Femur (tissue), 1 donor: ENCODE measurements at places on chromosomes 7 and 10.

GRCh38 chr7:4809091-4809591 is 33.7 kb downstream of the AP5Z1 start:
- DNase-seq, result peak; percentile 40

DNA sequence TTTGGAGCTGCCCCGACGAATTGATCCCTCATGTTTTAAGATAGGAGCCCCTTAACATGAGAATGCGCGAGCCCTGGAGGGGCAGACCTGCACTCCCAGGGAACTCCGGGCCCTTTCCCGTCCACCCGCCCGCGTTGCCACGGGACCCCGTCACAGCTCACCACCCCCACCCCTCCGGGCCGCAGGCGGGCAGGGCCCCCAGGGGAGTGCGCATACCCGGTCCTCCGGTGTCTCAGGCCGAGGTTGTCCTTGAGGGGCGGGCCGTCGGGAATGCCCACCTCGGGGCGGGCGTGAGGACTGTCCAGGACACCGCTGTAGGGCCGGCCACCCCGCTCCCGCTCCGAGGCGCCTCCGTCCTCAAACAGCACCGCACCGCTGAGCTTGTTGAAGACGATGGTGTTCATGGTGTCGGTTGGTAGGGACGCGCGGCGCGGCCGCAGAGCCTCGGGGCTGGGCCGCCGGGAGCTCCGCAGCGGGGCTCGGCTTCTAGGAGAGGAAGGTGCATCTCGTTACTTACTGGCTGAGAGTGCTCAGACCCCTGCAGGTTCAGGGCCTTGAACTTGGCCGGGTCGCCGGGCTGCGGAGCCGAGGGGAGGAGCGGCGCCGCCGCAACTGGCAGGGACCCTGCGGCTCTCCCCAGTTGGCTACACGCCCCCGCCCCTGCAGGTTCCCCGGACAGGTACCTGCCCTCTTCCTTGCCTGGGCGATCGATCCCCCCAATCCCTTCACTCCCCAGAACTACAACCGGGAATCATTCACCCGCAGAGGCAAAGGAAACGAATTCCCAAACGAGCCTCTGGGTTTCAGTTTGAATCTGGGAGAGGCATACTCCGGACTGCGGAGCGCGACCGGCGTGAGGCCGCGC is 2.4 kb downstream of the MKX start:
- DNase-seq, result peak; percentile 51

- no peak for DNase-seq
These were observed 8.4 kb upstream of the LRRC61 start for GRCh38 chr7:150314639-150315239.

DNA sequence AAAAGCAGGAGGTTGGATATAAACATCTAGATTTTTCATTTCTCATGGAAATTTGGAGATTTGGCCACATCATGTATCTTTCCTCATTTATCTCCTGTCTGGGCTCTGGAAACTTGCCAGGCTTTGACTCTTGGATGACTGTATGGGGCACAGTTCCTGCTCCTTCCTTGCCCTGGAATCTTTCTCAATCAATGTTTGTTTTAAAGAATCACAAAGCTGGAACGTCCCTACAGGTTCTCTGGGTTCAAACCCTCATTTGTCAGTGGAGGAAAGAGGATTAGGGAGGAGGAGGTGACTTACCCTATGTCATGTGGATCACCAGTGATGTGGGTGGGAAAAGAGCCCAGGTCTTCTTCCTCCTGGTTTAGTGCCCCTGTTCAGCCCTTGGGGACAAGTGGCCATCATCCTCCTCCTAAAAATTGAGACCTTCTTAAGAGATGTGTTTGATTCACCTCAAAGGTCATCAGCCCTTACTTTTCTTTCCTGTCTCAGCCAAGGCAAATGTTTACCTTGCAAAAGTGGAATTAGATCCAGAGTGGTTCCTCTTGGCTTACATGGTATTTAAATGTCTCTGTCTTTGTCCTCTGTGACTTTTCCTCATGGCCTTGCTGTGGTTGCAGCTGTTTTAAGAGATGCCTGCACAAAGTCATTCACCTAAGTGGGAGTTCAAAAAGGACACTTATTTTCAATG is 38.8 kb upstream of the PDZD8 start:
- DNase-seq, result no peak

DNA sequence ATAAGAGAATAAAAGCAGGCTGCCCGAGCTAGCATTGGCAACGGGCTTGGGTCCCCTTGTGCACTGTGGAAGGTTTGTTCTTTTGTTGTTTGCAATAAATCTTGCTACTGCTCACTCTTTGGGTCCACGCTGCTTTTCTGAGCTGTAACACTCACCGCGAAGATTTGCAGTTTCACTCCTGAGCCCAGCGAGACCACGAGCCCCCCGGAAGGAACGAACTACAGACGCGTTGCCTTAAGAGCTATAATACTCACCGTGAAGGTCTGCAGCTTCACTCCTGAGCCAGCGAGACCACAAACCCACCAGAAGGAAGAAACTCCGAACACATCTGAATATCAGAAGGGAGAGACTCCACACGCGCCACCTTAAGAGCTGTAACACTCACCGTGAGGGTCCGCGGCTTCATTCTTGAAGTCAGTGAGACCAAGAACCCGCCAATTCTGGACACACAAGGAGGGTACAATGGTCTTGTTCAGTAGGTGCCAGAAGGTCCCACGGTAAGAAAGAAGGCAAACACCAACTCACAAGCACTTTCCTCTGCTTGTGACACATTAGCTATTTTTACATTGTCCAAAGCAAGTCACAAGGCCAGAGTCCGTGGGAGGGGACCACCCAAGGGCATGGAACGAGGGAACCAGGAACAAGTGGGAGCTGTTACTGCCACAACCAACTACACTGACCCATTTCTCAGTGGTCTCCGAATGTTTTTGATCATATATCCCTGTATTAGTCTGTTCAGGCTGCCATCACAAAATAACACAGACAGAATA is 29.2 kb upstream of the CACUL1 start:
- no peak for DNase-seq

DNA sequence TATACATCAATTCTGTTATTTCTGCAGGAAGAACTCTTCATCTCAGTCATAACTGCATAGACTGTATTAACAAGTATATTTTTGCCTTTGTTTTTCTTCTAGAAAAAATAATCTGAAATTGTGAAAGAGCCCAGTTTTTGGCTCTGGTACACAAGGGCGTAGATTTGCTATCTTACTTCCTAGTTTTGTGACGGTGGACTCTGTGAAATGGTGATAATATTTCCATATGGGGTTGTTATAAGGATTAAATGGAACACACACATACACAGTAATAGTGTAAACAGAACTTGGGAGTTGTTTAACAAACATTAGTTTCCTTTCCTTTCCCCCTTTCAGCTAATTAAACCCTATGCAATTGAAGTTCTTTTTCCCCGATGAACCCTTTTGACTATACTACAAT is 108.7 kb downstream of the MKLN1 start:
- DNase-seq, result no peak

DNA sequence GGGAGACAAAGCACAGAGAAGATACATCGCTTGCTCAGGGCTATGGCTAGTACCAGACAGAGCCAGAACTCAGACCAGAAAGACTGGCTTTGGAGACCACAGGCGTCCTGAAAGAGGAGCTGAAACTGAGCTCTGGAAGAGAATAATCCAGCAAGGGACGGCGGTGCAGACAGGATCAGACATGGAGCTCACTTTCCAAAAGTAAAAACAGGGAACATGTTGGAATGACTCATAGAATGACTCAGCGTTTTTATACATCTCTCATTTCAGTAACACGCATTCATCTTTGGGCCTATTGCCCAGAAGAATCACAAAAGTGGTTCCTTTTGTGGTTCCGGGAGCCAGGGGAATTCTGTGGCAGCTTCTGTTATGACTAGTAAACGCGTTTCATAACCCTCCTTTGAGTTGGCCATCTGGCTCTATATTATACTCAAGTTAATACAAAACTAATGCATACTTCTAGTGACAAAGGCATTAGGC is 37.2 kb downstream of the PLEKHS1 start:
- no peak for DNase-seq

GRCh38 chr7:98877146-98877545 is 1.2 kb upstream of the TRRAP start:
- no peak for DNase-seq

DNA sequence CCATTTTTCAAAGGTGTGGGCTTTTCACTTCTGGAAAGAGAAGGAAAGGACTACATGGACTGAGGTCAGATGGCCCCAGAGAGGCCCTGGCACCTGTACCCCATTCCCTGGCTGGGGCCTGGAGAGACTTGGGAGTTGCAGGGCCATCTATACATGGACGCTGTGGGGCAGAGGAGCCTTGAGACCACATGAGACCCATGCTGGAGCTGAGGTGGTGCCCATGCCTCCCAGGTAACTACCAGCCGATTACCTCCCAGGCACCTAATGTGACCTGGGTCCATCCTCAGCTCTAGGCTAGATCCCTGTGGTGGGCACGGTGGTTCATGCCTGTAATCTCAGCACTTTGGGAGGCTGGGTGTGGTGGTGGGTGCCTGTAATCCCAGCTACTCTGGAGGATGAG is 81.3 kb downstream of the GPR26 start:
- DNase-seq, result no peak

GRCh38 chr10:36766940-36767339 is 358.5 kb upstream of the ANKRD30A start:
- no peak for DNase-seq

DNA sequence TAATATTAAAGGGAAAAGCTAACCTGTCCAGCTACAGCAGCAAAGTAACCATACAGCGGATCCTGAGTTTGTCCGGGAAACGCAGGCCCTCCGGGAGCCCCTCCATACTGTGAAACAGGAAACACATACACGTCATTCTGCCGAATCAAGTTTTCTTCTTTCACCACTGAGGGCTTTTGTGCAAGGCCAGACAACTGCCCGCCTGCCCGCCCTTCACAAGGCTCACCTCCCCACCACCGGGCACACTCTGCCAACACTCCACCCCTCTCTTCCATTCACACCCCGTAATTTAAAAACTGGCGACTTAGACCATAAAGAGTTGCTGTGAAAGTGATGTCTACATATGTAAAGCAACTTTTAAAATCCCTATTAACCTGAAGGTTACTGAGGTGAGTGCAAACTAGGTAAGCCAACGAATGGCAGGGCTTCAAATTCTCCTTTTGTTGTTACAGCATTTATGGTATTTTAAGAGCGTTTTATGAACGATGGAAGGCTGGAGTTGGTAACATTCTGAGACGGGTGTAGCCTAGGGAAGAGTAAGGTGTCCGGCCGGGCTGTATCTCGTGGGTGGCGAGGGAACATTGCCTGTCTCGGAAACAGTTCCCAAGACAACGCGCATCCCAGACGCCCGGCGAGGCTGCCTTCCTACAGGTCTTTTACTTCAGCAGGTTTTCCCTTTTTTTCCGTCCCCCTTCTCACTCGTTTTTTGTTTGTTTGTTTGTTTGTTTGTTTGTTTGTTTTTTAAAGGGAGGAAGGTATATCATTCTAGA is 817 bp downstream of the SRI start:
- DNase-seq, result peak; percentile 82

DNA sequence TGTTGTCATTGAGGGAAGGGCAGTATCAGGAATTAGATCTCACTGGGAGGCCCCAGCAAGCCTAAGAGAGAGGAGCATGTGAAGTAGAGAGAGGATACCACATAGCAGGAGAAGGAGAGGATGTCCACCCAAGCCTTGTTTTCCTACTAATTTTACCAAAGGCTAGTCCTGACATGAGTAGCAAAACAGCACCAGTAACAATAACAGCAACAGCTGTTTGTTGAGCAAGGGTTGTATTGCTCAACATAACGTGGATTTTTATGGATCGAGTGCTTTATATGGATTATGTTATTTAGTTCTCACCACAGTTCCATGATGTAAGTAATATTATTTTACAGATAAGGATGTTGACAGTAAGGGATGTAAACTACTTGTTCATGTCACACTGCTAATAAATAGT is 135.2 kb upstream of the DLX6 start:
- no peak for DNase-seq

GRCh38 chr7:123847868-123848267 is 2.9 kb downstream of the HYAL4 start:
- DNase-seq, result no peak

- no peak for DNase-seq
These were observed 23.5 kb upstream of the FAM180A start for GRCh38 chr7:135771961-135772638.

DNA sequence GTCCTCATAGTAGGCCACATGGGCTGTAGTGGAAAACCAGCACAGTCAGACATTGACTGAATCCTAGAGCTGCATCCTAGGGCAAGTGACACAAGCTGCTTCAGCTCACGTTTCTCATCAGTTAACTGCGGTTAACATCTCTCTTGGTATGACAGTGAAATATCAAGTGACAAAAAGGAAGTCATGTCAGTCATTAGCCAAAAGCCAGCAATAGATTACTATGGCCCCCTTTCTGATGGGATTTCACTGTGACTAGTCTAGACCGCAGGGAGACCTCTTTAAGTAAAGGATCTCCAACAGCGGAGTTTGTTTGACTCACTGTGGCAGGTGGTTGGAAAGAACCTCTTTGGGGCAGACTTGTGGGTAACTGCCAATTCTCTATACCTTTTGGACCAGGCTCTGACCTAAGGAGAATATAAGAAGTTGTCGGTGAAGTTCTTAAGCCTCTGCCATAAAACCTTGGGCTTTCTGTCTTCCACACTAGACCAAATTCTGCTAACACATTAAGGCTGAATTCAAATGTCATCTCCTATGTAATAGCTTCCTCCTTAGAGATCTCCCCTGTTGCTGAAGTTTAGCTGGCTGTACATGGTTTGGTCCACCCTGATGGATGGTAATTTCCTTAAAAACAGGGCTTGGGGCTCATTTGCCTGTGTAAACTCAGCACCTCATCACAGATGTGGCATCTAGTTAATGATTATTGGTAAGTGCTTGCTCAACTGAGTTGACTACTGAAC is 115.3 kb downstream of the SGMS1 start:
- DNase-seq, result no peak

GRCh38 chr10:97250952-97251351 is 41.5 kb downstream of the ARHGAP19 start:
- DNase-seq, result no peak

- no peak for DNase-seq
These were observed 43.1 kb upstream of the ICA1 start for GRCh38 chr7:8305104-8305503.

DNA sequence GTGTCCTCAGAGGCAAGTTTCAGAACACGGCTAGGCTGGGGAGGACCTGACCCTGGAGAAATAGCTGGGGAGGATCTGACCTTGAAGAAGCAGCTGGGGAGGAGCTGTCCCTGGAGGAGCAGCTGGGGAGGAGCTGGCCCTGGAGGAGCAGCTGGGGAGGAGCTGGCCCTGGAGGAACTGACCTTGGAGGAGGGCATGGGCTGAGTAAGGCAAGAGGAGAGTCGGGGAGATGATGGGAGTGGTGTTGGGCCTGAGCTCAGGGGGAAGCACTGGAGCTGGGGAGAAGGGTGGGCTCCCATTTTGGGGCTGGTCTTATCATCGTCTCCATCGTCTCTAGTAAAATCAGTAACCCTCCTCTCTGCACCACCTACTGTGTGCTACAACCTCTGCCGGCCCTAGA is 179.8 kb upstream of the SHH start:
- no peak for DNase-seq

- no peak for DNase-seq
These were observed 168.2 kb downstream of the CACNA2D1 start for GRCh38 chr7:82275342-82275741.
